H1 (cell line): ENCODE measurements at places on chromosomes 16 and 17. TPM values are rescaled to one million over a fixed set of nuclear protein-coding genes. Genes with fewer than 3 reads are reported as not detected.

- DNase-seq = peak; percentile 57
Observed at GRCh38 chr16:54577651-54578128, 291.1 kb upstream of the IRX3 start.

Gene RAB26
- polyA plus RNA-seq = 5.4 and 6.6 TPM in 2 replicates

Gene OTOA
- 0.06 and 0.13 TPM in 2 replicates for polyA plus RNA-seq

Gene CDH3
- 171 and 251 TPM in 2 replicates for polyA plus RNA-seq

- DNase-seq = peak; percentile 88
Observed at GRCh38 chr17:16363749-16364536, 10.7 kb upstream of the CENPV start.

Gene NTN3
- 0.30 and 0.74 TPM in 2 replicates for polyA plus RNA-seq

DNA sequence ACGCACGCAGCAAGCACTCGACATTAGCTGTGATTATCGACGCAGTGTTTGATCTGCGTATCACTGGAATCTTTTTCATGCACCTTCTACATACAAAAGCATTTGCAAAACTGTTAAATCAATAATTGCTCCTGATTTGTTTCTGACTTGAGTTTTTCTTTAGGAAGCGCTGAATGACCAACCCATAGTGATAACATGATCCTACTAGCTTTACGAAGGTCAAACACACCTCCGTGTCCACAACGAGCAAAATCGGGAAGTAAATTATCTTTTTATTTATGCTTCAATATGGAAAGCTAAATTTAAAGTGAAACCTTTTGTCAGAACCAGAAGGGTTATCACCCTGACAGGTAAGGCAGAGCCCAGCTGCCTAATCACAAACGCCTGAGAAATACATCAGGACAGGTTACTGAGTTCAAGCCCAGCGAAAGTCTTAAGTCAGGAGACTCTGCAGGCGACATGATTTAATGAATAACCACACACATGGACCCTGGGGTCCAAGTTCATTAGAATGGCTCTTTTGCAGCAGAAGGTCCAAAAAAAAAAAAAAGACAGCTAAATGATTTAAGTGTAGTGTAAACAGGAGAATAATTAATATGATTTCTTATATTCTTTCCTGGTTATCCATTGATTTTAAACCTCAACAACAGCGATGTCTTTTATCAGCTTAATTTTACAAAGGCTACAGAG is 104.2 kb downstream of the ADCY9 start:
- no peak for DNase-seq

Gene SMIM5
- not detected in 2 replicates for polyA plus RNA-seq

- no peak for DNase-seq
Observed at GRCh38 chr16:76749780-76750375, 441.1 kb upstream of the MON1B start.

Gene PERCC1
- polyA plus RNA-seq = not detected in 2 replicates

- DNase-seq = no peak
Observed at GRCh38 chr17:41452281-41452680, 11.5 kb upstream of the KRT38 start.

DNA sequence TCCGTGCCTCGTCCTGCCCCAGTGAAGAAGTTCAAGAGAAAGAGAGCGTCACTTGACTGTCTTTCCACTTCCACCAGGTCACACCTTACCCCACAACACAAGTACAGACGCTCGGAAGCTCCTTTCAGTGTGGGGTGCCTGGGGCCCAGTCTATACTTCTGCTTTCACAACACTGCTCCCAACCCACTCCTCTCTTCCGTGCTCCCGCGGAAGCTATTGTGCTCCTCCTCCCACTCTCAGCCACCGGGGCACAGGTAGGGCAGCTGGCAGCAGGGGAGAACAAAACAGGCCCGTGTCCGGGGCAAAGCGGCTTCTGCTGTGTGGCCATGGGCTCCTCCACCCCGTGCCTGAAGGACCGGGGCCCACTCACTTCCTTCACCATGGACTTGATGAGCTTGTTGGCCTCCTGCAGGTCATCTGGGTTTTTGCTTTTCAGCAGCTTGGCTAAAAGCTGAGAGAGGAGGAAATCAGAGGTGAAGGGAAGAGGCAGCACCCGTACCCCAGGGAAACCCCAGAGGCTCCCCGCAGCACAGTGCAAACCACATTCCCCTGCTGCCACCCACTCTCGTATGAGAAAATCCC is 18.9 kb downstream of the GGA3 start:
- DNase-seq = no peak

- DNase-seq = no peak
Observed at GRCh38 chr16:68434624-68435210, 13.6 kb downstream of the SMPD3 start.
